ENCODE measurements at places on chromosomes 13 and 19. TPM values are rescaled to one million over a fixed set of nuclear protein-coding genes. Genes with fewer than 3 reads are reported as not detected.

DNA sequence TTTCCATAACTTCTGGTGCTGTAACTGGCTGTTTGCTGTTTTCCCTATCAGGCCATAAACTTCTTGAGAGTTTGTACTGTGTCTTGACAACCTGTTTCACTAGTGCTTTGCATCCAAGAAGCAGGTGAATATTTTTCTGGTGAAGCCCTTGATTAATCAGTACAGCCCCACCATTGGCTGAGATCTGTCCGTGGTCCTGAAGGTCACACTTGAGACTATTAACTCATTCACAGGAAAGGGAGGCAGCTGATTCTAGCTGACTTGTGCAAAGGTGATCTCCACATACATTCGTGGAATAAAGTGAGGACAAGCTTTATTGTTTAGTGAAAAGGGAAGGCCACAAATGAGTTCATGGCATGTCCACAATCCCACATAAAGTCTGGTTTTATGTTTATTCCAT is 61.4 kb upstream of the ZNF835 start:
- DNase-seq = no peak

GRCh38 chr13:79621449-79621848 is 140.5 kb downstream of the NDFIP2 start:
- no peak for DNase-seq

GRCh38 chr13:95679722-95680121 is 2.8 kb downstream of the DNAJC3 start:
- no peak for DNase-seq

GRCh38 chr19:46784262-46785053 is 3.9 kb downstream of the SLC1A5 start:
- DNase-seq = peak; percentile 26

DNA sequence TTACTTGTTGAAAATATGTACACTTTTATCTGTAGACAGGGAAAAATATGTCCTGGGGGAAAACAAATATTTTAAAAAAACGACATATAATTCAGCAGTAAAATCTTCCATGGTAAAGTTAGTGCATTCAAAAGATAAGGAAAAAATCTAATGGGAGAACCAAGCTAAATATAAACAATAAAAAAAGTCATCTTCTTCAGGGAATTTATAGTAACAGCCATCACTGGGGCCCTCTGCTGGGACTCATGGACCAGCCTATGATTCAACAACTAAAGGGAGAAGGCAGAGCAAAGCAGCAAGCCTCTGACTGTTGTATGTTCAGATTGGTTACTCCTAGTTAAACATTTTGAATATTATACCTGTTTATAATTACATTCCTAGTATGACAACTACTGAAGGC is 93.0 kb downstream of the ITGBL1 start:
- DNase-seq = no peak

- no peak for DNase-seq
Measured at GRCh38 chr13:32829676-32830335, 186.4 kb upstream of the KL start.

DNA sequence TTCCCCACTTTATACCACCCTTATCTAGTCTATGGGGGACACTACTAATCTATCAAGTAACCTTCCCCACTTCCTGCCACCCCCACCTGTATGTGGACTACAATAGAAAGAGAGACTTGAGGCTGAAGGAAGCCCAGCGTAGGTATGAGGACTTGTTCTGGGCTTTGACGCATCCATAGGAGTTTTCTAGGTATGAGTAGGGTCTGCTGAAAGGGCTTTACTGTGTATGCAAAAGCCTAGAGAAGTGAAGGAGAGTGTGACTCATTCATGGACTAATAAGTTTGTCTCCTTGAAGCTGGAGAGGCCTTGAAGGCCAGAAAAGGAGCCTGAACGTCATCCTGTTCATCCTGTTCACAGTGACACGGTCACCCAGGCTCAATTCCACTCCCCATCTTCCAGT is 21.8 kb downstream of the TINCR start:
- DNase-seq = no peak

DNA sequence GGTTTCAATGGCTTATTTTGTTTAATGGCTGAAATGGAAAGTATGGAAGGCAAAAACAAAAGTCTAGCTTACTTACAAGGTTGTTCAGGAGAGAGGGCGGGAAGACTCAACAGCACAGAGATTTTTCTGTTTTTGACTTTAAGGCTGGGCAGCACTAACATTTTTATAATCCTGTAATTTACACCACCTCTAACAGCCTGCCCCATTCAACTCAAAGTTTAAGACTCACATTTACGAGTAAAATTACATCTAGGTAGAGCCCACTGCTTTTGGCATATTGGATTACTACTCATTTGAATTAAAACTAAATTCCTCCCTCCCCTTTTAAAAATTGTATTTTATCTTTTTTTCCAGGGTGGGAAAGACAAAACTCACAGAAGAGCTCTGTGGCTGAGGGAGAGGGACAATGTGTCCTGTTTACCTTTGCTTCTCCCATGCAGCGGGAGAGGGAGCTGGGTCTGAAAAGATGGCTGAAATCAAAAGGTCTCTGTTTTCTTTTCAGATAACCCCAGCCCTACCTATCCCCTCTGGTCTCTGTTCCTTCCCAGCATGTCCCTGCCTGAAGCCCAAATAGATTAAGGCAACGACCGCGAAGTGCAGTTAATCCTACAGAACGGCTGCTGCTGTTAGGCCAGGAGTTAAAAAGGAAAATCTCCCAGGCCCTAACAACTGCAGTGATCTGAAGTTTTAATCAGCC is 6.6 kb downstream of the EFNB2 start:
- no peak for DNase-seq

Gene FBXO27
- total RNA-seq = not detected

Gene ZNF418
- total RNA-seq = 2.4 TPM

- no peak for DNase-seq
Measured at GRCh38 chr13:93603043-93603442, 376.4 kb downstream of the GPC6 start.

DNA sequence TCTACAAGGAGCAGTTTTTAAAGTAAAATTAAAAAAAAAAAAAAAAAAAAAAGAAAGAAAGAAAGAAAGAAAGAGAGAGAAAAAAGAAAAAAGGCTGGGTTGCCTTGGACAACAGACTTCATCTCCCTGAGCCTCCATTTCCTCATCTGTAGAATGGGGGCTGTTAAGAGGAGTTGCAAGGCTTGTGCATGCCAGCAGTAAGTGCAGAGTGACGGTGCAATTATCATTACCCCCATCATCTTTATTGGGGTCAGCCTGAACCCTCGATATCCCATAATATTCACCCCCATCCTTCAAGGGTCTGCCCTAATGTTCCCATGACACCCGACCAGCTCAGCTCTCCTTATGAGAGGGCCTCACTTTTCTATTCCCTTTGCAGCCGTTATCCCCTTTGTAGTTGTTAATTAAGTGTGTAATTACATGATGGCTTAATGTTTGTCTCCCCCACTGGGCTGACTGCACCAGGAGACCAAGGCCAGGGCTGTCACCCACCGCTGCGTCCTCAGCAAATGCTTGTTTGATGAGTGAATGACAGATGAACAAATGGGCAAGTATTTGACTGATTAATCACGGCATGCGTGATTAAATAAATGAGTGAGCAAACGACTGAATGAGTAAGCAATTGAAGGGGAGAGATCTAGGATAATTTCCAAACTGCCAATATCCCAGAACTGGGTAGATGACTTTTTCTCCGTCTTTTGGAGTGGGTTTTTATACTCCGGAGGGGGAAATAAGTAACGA is 10.1 kb downstream of the FOSB start:
- DNase-seq = no peak

Gene ZNF284
- 0.85 TPM for total RNA-seq

Gene TMEM147
- total RNA-seq = 105 TPM

- no peak for DNase-seq
Measured at GRCh38 chr13:73168953-73169401, 110.2 kb downstream of the KLF5 start.

- DNase-seq = no peak
Measured at GRCh38 chr13:83378908-83379307, 503.4 kb downstream of the SLITRK1 start.

Gene ZNF221
- total RNA-seq = 1.0 TPM

Gene ACP4
- not detected for total RNA-seq

Gene APLP1
- 0.33 TPM for total RNA-seq

- DNase-seq = no peak
Measured at GRCh38 chr13:30346153-30346788, 38.9 kb upstream of the KATNAL1 start.

Gene B3GNT8
- 0.33 TPM for total RNA-seq

DNA sequence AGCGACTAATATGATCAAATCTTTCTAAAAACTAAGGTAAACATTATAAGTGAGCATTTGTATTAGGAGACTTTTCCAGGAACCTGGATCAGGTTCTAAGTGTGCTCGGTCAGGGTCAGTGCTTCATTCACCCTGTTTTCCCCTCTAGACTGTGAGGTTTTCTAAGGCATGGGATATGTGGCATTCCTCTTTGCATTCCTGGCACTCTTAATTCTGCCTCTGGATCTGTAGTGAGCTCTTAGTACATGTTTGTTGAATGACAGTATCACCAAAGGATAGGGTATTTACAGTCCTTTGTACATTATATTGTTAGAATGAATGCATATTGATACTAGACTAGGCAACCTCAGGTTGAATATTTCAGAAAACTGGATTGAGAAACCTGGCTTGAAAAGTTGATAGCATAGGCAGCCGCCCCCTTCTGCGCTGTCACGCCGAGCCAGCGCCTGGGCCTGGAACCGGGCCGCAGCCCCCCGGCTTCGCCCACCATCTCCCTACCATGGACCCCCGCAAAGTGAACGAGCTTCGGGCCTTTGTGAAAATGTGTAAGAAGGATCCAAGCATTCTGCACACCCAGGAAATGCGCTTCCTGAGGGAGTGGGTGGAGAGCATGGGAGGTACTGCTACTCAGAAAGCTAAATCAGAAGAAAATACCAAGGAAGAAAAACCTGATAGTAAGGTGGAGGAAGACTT is 156.5 kb downstream of the KCNRG start:
- DNase-seq = no peak

DNA sequence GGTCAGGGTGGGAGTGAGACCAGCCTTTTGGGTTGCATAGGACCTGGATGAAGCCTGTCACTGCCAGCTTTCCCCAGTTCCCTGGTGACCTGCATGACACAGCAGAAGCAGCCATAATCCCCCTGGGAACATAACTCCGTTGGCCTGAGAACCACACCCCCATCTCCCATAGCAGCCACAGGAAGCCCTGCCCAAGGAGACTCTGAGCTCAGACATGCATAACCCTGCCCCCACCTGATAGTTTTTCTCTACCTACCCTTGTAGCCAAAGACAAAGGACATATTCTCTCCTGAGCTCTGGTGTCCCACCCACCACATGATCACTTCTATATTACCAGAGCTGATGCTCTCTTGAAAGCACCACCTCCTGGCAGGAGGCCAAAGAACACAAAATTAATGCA is 413.5 kb upstream of the HTR2A start:
- no peak for DNase-seq
